ENCODE measurements at places on chromosomes 5 and 9. TPM values are rescaled to one million over a fixed set of nuclear protein-coding genes. Genes with fewer than 3 reads are reported as not detected.

DMRT3 gene
- total RNA-seq, result not detected

TAF1L gene
- total RNA-seq, result not detected

DNA sequence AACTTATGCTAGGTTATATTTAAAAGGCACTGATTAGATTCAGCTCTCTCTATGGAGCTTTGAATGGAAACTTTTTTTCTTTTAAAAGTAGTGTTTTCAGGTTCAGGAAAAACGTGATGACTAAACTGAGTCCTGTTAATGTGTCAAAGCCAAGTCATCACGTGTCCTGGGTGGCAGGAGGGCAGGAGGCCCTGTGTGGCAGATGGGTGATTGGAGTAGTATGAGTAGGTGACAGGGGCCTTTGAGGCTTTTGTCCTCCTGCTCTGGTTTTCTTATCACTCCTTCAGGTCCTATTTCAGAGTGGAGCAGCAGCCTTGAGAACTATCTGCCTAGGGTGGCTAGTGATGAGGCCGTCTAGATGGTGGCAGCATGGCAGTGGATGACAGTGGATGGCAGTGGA is 17.7 kb upstream of the CARTPT start:
- no peak for ATAC-seq

DNA sequence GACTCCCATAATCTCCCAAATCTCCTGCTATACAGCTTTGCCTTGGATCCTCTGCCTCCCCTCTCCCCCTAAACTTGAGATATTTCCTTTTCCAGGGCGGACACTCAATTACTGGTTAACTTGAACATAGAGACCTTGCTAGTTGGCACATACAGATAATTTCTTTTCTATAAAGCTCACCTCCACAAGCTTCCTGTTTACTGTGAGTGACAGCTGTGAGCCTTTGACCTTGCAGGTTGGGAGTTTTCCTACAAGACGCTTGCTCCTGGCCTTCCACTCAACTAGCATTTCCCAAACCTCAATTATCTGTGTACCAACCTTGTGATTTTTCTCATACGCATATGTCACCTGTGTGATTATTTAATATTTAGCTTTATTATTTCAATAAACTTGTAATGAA is 114.5 kb downstream of the GNA14 start:
- ATAC-seq, result no peak

DNA sequence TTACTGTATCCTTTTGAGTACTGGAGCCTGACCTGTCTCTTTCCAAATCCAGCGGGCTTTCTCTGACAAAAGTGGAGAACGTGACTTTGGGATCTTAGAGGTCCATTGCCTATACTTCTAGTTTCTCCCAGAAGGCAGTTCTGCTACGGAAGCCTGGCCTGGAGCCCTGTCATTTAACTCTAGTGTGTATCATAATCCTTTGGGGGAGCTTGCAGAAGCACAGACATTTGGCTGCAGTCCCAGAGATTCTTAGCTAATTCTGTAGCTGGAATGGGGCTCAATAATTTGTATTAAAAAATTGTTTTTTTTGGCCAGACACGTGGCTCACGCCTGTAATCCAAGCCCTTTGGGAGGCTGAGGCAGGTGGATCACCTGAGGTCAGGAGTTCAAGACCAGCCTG is 3.0 kb downstream of the HARS2 start:
- ATAC-seq, result no peak

DNA sequence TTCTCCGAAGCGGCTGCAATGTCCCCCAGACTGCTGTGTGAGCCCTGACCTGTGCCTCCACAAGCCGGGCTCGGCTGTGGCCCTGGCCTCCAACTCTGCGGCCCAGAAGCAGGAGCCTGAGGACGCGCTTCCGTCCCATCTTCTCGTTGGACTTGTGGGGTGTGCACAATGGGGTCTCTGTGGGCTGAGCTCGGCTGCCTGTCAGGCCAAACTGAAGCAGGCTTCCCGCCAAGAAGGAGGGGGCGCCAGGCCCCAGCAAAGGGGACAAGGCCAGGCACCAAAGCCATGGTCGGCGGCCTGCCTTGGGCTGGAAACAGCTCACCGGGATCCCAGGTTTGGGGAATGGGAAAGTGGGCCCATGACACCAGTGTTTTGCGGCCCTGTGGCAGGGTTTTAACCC is 4.1 kb downstream of the NOTCH1 start:
- ATAC-seq, result no peak

DNA sequence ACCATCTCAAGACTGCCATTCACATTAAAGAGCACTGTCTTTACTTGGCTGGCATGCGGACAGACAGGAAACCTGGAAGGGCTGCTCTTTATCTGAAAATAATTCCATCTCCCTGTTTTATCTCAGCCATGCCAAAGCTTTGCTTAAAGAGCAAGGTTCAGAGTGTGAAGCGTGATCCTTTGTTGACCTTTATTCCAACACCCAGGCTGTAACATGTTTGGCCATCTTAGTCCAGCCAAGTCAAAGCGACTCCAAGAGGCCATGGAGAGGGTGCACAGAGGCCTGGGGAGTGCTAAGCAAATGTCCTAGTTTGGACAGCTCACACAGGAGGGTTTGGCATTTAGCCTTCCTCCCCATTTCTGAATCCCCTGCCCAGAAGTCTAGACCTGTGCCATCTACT is 194.7 kb downstream of the PJA2 start:
- no peak for ATAC-seq
